ENCODE measurements at places on chromosomes 12 and 14.
A peak's percentile ranks its signal among the peaks of the same experiment; 100 is the strongest.

DNA sequence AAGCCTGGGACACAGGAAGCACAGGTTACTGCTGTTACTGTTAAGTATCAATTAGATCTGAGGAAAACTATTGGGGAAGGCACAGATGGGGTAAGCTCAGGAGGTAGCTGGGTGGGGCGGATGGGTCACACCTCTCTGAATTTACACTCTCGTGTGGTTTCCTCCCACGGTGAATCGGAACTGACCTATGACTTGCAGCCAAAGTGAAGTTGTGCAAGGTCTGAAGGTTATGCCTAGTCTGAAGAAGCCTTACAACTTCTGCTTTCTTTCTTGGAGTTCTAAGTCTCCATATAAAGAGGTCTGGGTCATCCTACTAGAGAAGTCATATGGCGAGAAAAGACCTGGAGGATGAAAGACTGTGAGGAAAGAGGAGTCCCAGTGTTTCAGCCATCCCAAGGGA lies 25.6 kb upstream of the GPATCH2L start:
- no peak for DNase-seq

DNA sequence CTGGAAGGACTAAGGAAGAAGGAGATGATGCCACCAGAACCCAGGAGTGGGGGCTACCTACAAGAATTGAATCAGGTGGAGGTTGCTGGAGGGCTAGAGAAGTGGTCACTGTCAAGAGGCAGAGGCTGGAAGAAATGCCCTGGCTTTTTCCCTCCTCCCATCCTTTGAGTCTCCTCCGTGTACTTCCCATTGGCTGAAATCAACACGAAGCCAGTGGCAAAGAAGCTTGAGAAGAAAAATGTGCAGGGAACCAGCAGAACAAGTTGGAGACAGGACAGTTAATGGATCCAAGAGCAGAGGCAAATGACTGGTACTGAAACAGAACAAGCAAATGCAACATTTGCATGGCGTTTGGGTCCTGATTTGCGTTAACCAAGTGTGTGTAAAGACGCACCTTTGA lies 9.1 kb upstream of the FBLN5 start:
- no peak for DNase-seq

DNA sequence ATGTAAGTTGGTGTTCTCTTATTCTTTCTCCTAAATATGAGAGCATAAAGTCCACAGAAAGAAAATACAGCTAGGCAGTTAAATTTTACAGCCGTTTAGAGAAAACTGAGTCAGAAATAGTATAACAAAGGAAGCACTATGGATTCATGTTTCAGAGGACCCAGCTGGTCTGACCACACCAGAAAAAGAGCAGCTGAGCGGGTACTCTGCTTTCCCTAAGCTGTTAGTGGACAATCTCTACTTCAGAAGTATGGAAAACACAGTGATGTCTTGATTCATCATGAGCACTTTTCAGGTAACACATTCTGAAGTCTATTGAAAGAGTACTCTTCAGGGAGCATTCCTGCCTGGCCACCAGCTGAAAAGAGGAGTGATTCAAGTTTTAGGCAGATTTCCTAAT lies 12.4 kb downstream of the PPM1H start:
- DNase-seq = no peak

- no peak for DNase-seq
These were observed 6.0 kb downstream of the EXOC3L4 start for GRCh38 chr14:103100281-103101121.

DNA sequence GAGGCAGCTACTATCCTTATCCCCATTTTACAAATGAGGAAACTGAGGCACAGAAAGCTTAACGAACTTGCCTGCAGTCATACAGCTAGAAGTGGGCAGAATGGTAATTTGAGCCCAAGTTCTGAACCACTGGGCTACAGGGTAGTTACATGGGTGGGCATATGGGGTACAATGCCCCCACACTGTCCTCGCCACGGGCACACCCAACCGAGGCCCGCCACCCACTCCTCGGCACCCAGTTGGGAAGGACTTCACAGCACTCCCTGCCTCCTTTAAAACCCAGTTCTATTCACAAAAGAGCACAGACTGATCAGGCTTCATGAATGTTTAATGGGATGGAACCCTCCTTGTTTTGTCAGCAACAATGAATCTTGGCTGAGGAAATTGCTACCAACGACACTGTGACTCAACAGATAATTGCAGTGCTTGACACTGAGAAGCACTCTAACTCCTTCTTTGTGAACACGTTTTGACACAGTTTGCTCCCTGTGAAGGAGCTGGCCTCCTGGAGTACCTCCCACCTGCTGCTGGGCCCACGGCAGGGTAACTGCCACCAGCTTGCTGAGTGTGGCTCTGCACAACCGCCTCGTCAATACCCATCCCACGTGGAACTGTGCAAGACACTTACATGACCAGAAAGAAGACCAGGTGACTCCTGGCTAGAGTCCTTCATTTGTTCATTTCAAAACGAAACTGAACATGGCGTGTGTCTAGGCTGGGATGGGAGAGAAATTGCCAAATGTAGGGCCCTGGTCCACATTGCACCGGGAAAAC lies 63.5 kb downstream of the CLMN start:
- no peak for DNase-seq

DNA sequence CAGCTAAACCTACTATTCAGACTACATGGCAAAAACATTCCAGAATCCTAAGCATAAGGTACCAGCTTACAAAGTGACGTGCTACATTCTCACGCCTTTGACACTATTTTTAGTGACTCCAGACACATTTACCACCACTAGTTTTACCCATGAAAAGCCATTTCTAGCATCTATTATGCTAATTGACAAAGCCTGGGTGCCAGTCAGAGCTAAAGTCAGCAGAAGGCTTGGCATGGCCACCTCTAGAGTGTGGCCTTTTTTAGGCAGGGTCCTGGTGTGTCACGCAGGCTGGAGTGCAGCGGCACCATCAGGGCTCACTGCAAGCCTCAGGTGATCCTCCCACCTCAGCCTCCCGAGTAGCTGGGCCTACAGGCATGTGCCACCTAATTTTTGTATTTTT lies 75.7 kb downstream of the NT5DC3 start:
- DNase-seq = no peak

DNA sequence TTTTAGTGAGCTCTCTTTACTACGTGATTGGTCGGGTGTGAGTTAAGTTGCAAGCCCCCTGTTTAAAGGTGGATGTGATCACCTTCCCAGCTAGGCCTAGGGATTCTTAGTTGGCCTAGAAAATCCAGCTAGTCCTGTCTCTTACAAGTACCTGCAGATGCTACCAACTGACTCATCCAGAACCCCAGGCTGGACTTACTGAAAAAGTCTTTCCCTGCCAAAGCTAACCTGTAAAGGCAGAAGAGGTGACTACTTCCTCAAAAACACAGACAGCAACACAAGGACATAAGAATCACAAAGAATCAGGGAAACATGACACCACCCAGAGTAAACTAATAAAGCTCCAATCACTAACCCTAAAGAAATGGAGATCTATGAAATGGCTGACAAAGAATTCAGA lies 39.1 kb upstream of the HIGD1C start:
- no peak for DNase-seq

DNA sequence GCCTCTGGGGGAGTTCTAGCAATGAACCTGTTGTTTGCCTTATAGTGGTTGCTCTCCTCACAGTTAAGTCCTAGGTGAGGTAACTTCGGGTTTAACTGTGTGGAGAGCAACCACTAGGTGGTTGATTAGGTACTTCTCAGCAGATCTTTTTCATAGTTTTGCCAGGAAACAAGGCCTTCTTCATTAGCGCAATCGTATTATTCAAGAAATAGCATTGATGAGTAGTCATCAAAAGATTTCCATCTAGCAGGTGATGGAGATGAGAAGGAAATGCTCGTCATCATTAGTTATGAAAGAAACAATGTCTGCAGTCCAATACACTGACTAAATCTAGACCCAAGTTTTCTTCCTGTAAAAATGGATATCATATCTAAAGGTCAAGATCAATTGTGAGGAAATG lies 923.3 kb downstream of the AACS start:
- DNase-seq = no peak

DNA sequence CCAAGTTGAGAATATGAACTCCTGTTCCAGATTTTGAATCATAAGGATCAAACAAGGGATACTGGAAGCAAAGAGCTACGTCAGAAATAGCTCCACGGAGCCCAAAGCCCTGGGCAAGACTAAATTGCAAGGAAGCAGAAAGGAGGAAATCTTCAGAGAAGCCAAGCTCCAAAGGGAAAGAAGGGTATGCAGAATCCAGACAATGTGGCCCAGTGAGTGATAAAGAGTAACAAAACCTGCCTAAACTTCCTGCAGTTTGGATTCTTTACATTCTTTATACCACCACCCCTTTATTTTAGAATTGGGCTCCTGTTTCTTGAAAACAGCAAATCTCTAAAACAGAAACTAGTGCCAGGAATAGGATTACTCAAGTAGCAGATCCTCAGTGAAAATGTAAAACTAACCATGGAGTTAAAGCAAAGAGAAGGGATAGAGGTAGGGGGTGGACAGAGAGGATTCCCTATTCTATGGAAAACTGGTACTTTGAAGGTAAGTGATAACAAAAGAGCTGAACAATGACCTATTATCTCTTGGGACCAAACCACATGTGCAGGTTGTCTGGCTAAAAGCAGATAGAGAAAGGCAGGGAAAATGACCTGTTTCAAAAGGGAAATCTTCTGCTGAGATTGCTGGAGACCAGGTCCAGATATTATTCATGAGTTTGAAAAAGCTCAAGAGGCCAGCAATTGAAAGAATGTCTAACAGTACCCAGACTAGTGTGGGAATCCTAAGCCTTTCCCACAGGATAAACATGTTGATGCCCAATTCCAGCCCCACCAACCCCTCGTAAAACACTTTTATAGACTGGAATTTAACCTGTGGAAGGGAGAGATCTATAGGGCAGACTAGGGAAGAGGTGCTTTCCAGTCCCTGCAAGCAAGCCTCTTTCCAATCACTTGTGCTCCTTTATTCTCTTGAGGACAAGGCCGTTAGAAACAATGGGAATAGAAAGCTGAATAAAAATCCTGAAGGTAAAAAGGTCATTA lies 24.5 kb downstream of the MBIP start:
- DNase-seq = no peak

- no peak for DNase-seq
These were observed 57.9 kb downstream of the PDE3A start for GRCh38 chr12:20426191-20426590.

- no peak for DNase-seq
These were observed 25.2 kb downstream of the G2E3 start for GRCh38 chr14:30584058-30584630.

DNA sequence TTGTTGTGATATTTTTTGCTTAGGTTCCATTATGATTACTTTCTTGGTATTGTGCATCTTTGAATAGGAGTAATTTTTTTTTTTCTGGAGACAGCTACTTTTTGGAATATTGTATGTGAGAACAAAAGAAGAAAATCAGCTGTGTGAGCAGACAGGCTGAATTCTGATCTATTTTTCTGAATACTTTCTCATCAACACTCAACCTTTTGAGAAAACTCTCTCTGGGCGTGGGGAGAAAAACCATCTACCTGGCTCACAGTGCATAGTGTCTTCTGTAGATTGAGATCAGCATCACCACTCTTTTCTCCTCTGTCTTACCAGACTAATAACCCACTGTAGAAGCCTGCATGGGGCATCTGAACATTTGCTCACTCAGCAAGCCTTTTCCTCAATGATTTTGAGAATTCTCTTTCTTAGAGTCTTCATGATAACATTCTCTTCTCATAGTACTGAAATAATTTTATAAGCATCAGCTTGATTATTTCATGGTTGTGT lies 3.3 kb downstream of the PIK3C2G start:
- no peak for DNase-seq

GRCh38 chr12:67647181-67647798 lies 1.3 kb upstream of the DYRK2 start:
- DNase-seq = no peak

GRCh38 chr14:96978525-96979272 lies 181.5 kb downstream of the VRK1 start:
- no peak for DNase-seq

DNA sequence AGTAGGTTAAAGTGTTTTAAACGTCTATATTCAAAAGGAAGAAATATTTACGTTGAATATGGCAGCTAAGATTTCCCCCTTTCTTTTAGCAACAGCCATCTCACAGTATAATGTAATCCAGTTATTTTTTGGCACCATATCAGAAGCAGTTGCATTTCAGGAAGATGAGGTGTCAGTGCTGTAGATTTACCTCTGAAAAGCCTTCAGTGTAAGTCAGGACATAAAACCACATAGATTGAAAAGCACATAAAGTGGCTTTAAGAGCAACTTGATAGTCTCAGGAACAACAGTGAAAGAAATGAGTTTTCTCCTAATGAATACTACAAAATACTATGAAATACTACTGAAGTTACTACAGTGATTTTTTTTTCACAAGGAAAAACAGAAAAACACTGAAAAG lies 6.9 kb downstream of the MLH3 start:
- DNase-seq = no peak

- DNase-seq = no peak
These were observed 231.3 kb downstream of the ZFP36L1 start for GRCh38 chr14:68561531-68562007.

DNA sequence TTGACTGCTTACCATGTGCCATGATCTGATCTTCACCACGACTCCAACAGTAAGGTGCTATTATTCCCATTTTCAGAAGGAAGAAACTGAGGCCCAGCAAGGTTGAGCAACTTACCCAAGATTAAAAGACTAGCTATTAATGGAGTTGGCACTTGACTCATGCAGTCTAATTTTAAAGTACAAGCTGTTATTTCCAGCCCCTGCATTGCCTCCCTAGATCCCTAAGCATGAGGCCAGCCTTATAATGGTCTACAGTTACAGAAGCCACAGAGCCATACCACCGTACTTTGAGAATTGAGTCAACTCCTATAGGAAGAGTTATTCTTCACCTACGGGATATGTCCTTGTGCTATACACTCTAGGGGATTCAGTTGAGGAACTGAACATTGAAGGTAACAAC lies 66.7 kb upstream of the RBM19 start:
- DNase-seq = no peak

- DNase-seq = no peak
These were observed 108.6 kb downstream of the PPM1A start for GRCh38 chr14:60357551-60358149.

DNA sequence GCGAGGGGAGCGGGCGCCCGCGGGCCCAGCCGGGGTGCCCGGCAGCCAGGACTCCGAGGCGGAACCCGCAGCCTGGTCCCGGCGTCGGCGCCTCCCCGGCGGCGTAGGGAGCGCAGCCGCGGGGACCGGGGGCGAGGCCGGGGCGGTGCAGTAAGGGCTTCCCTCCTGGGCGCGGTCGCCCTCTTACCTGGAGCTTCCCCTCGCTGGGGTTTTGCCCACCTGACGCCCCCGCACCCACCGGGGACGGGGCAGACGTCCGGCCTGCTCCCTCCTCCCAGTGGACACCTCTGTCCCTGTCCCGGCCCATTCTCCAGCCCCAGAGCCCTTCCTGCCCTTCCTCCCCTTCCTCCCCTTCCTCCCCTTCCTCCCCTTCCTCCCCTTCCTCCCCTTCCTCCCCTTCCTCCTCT lies 413 bp upstream of the TUBA1C start:
- peak; percentile 53 for DNase-seq

DNA sequence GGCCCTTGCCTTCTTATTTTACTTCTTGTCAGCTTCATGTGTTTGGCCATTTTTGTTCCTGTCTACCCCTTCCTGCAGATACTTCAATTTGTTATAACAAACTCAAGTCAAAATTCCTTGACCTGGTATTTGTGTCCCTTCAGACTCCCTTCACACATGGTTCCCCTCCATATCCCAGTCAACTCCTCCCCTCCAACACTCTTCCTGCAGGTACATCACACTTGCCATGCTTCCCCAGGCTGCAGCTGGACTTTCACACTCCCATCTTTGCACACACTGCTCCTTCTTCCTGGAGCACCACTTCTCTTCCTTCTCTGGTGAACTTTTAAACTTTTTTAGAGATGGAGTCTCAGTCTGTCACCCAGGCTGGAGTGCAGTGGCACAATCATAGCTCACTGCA lies 18.9 kb upstream of the FIGNL2 start:
- DNase-seq = no peak

- DNase-seq = peak; percentile 20
These were observed 683.4 kb downstream of the TMEM121 start for GRCh38 chr14:106209755-106210154.
